Esophagus muscularis mucosa (tissue), 4 donors: ENCODE measurements at places on chromosomes 2 and 18. TPM values are rescaled to one million over a fixed set of nuclear protein-coding genes. Genes with fewer than 3 reads are reported as not detected.

The PNO1 gene
- total RNA-seq = 16.6 TPM

The CD302 gene
- total RNA-seq = 38.7 TPM

The RAPH1 gene
- total RNA-seq = 20.4 TPM

GRCh38 chr2:159900343-159900742 lies 102.3 kb upstream of the CD302 start:
- no peak for DNase-seq

DNA sequence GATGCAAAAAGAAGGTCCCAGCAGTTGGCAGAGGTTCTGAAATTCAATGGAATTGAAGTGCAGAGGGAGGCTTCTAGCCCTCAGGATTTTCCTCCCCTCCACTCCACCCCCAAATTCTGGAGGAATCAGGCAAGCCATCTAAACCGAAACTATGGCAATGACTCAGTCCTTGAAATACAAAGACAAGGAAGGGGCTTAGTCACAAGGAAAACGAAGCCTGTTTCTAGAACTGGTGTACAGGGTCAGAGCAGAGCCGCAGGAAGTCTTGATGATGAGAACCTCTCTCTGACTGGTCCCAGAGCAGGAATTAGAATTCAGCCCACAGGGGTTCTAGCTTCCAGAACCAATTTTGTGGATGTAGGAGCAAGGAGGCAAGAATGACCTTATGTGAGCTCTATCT lies 111.7 kb upstream of the SCN1A start:
- no peak for DNase-seq

GRCh38 chr18:49869354-49869753 lies 56.0 kb upstream of the ACAA2 start:
- DNase-seq = no peak

DNA sequence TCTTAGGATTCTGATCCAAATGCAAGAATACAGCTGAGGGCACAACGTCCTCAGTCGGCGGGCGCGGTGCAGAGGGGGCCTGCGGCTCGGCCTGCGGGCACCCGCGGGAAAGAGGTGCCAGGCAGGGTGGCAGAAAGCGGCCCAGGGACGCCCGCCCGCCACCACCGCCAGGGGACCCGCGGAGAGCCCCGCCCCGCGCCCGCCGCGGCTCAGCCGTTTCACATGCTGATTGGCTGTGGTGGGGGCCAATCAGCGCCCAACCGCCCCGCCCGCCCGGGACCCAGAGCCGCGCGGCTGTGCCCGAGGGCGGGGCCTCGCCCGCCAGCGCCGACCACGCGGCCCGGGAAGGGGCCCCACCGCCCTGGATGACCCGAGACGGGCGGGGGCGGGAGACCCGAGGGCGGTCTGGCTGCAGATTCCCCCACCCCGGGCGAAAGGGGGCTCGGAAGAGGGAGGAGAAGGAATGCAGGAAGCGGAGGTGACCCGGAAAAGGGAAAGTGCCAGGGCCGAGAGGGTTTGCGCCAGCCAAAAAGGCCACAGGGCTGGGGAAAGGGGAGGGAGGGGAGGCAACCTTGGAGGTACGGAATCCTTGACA lies 8.0 kb downstream of the IRS1 start:
- no peak for DNase-seq

GRCh38 chr2:63052411-63053080 lies 1.9 kb downstream of the OTX1 start:
- DNase-seq = peak; percentile 90

DNA sequence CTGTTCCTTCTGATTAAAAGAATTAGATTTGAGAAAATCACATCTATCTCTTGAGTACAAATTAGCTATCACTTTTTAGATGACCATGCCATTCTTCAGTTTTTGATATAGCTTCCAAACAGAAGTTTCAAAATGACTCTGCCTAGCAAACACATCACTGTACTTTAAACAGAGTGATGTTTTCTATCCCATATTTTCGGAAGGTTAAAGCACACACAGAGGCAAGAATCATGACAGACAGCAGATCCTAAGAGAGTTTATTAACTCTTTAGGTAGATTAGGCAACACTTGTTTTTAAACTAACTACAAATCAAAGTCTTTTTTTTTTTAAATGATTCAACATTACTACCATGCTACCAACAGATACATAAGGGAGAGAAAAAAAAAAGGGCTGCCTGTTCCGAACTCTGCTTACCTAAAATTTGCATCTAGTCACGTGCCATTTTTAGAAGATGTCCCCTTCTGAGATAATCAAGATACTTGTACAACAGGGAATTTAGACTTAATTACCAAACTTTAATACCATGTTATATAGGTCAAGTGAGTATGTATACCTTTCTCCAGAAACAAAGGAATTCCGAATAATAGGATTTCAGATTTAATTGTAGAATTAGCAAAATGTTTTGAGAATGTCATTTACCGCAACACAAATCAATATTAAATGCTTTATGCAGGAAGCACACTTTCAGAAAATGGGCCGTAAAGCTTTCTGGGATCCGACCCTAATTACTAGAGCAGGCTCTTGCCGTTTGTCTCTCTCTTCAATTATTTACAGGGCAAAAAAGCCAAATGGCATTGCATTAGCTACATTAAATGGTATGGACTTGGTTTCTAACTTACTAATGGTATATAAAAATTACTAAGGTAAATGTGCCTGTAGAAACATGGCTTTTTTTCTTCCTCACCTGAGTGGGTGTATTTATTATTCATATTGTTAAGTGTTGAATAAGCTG lies 2.6 kb downstream of the RBMS1 start:
- no peak for DNase-seq

- DNase-seq = no peak
Measured at GRCh38 chr2:42142547-42143184, 26.5 kb upstream of the EML4 start.

DNA sequence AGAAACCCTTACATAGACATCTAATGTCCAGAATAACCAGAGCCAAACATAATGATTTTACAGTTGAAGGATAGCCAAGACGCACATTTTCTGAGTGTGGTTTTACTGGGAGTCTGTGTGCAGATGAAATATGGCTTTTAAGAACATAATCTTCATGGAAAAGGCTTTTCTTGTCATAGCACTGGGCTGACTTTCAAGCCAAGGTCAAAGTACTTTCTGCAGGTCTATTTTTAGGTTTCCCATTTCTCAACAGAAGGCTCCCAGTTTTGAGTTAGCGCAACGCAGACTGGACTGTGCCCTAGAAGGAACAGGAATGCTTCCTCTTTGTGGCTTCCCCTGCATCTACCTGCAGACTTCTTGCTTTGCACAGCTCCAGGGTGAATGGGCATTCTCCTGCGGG lies 92.3 kb upstream of the UPP2 start:
- peak; percentile 55 for DNase-seq

DNA sequence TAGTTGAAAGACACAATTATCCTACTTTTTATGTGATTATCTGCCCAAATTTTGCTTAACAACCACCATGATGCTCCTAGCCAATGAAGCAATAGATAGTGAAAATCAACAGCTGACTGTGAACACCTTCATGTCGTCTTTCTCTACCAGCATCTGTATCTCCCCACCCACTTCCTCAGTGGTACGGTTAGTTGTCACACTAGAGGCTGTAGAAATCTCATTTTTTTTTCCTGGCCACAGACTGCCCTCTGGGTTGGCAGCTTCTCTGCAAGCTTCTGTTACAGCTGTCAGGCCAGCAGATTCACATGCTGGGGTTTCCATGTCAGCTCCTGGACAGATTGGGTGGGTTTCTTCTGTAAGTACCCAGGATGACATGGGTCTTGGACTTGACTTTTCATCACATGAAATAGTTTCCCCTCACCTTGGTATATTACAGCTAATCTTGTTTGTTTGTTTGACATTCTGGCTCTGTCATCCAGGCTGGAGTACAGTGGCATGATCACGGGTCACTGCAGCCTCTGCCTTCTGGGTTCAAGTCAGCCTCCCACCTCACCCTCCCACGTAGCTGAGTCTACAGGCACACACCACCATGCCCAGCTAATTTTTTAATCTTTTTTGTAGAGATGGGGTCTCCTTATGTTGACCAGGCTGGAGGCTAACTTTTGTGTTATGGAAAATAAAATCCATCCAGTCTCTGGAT lies 24.3 kb downstream of the STAT4 start:
- no peak for DNase-seq

DNA sequence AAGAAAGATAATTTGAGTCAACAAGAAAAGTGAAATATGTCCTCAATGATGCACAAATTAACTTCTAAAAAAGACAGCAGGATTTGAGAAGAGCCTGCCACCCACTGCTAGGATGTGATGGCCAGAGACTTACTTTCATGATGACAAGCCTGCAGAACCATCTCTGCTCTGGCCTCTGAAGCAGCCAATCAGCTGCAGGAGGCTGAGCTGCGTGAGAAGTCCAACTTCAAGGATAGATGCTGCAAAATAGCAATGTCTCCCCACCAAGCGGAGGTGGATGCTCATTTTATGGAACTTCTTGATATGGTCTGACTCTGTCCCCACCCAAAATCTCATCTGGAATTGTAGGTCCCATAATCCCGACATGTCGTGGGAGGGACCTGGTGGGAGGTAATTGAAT lies 53.1 kb downstream of the CYRIA start:
- DNase-seq = no peak

DNA sequence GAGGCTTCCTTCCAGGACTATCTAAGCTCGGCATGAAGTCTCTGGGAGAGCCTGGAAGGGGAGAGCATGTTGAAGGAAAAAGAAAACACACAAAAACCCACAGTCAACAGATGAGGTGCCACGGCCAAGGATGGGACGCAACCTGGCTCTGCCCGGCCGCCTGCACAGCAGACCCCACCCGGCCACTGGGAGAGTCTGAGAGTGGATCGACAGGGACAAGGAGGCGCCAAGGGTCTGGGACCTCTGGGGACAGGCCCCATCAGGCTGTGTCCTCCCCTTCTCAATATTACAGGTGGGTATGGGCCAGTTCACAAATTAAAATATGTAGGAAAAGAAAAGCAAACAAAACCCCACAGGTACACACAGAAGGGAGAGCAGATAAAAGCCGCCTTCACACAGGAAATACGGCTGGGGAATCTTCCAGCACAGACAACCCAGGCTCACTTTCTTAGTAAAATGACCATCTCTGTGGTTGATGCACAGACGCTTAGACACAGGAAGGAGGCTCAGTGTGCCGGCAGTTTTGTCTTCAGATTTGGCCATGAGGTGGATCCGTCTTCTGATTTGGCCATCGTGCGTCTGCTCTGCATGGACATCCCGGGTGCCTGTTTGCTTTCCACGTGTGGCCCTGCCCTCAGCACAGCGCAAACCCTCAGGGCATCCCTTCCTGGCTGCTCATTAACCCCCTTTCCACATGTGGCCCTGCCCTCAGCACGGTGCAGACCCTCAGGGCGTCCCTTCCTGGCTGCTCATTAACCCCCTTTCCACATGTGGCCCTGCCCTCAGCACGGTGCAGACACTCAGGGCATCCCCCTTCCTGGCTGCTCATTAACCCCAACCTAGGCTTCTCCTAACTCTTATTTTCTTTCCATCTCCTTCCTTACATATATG lies 138.4 kb downstream of the EIPR1 start:
- no peak for DNase-seq

- no peak for DNase-seq
Measured at GRCh38 chr2:232721882-232722281, 24.8 kb downstream of the GIGYF2 start.

DNA sequence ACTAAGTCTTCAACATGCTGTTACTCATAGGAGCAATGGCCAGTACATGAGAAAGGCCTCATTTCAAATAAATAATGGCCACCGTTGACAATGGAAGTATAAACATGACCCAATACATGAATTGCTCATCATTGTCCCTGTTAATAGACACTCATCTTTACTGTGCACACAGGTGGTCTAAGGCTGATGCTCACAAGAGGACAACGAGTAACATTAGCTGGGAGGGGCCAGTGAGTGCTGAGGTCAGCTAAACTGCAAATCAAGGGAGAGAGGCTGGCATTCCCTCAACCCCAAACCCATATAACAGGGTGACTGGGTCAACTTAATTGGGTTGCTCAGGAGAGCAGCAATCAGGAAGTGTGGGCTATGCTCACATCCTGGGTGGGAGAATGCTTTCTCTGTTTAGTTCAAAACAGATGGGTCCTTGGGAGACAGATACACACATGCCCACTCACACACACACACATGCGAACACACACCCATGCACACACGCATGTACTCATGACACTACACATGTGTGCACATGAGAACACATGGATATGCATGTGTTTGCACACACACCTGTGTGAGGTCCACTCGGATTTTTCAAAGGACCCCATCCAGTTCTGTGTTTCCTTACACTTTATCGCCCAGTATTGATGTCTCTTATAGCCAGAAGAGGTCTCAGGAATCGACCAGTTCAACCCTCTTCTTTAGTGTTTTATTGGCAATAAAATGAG lies 172.0 kb downstream of the INHBB start:
- no peak for DNase-seq

- DNase-seq = no peak
Measured at GRCh38 chr2:74461187-74462053, 3.2 kb downstream of the WBP1 start.
